ENCODE measurements at places on chromosomes 4 and X.
A peak's percentile ranks its signal among the peaks of the same experiment; 100 is the strongest.

DNA sequence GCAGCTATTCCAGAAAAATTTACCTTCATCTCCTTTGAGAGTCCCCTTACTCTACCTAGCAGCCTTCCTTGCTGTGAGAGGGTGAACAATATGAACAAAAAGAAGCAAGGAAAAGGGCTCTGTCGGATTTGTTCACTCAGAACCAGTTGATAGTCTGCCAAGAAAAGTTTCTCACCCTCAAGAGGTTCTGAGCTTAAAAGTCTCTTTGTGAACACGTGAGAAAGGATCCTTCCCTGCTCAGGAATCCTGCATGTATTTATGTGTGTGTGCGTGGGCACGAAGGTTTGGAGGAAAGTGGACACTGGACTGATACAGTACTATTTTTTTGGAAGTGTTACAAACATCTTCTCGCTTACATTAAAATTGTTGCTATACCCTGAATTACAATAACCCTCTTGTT lies 178.6 kb upstream of the JADE1 start:
- no peak for DNase-seq

DNA sequence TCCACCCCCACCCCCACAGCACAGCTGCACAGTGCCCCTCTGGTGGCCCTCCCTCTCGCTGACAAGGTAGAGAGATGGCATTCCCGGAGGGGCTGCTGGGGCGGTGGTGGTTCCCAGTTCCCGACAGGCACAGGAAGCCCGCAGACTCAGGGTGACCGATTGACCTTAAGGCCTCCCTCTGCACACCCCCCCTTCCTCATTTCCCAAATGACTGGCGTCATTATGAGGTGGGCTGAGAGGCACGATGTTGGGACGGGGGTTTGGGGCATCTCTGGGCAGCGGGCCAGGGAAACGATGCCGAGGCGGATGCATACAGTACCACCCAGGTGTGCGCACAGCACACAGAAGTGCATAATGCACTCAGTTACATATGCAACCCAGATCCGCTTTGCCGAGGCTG lies 3.5 kb upstream of the TIMP1 start:
- DNase-seq, result no peak

DNA sequence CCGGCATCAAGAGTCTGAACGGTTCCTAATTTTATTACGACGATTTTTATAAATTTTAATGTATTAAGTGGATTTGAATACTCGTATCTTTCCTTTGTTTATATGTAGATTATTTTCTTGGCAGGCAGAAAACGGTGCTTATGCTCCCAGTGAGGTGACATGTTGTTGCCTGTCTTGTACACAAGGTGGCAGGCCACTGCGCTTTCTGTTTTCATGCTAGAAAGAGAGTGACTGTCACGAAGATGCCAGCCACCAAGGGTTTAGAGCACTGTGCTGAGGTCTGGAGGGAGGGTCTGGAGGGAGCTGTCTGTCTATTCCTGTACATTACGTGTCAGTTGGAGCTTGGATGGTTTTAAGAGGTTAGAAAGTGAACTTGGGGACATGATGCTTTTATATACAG lies 87.7 kb downstream of the SHROOM2 start:
- no peak for DNase-seq

- no peak for DNase-seq
Observed at GRCh38 chr4:124931050-124931449, 218.5 kb upstream of the ANKRD50 start.

DNA sequence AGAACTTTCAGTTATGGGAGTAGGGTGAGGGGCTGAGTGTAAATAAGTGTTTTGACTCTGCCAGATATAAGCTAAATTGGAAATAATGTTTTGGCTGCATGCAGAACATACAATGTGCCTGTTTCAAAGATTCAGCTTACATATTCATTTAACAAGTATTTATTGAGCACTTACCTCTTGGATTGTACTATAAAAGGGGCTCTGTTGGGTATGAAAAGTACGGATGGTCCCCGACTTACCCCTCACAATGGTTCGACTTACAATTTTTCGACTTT lies 799 bp upstream of the AIFM1 start:
- DNase-seq, result no peak

DNA sequence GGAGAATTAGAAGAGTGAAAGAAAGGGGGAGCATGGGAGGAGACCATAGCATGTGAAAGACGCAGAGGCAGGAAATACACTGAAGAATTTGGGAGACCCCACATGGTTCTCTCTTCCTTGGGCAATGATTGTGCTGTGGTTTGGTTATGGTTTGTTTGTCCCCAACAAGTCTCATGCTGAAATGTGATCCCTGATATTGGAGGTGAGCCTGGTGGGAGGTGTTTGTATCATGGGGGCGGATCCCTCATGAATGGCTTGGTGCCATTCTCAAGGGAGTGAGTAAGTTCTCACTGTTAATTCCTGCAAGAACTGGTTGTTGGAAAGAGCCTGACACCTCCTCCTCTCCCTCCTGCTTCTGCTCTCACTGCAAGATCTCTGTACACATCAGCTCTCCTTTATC lies 78.6 kb upstream of the RAI2 start:
- DNase-seq, result no peak

GRCh38 chrX:41449615-41450014 lies 2.5 kb downstream of the NYX start:
- DNase-seq, result no peak

DNA sequence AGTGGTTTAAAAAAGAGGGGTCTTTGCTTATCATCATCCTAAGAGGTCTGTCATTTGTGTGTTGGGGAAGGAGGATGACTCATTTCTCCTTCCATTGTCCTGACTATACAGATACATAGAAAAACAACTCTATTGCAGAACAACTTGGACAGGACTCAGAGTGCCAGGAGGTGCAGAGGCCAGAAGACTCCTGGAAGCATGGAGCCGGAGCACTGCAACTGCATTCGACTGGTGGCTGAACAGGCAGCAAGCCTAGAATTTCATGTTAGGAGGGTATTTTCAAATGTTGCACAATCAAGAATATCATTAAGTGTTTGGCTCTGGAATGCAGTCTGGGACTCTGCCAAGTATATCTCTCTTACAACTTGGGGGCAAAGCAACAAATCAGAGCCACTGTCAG lies 35.0 kb upstream of the MAML3 start:
- no peak for DNase-seq

- DNase-seq, result no peak
Observed at GRCh38 chr4:95214408-95214807, 334.4 kb downstream of the UNC5C start.

DNA sequence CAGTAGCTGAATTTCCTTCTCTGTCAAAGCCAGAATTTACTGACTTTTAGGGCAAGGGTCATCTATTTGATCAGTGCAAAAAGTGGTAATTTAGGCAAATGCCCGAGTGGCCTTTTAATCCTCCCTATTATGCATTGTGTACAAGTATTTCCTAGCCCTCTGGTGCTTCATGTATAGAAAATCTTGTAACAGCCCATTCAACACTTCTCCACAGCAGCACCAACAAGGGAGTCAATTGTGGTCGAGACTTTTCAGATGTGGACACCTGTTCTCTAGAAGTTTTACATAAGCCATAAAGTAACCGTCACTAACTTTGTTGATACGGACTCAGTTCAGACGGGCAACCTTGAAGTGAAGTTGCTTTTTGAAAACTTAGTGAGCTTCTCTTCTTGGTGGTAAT lies 50.9 kb upstream of the FHDC1 start:
- DNase-seq, result no peak

- DNase-seq, result no peak
Observed at GRCh38 chrX:45070116-45071007, 130.3 kb downstream of the DIPK2B start.

GRCh38 chr4:7050481-7051143 lies 7.4 kb downstream of the TADA2B start:
- no peak for DNase-seq

- DNase-seq, result no peak
Observed at GRCh38 chr4:42151568-42152506, 618 bp downstream of the BEND4 start.

DNA sequence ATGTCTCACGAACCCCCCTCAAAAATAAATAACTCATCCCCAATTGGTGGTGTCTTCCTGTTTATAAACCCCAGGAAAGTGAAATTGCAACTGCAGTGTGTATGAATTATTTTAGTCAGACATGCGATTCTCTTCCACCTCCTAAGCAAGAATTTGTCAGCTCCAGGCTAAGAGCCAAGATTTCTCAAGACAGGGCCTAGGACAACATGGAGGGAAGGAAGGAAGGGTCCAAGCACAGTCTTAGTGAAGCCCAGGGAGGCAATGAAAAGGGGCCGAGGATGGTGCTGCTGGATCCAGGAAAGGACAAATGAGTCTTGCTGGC lies 20.0 kb downstream of the SH3KBP1 start:
- no peak for DNase-seq

DNA sequence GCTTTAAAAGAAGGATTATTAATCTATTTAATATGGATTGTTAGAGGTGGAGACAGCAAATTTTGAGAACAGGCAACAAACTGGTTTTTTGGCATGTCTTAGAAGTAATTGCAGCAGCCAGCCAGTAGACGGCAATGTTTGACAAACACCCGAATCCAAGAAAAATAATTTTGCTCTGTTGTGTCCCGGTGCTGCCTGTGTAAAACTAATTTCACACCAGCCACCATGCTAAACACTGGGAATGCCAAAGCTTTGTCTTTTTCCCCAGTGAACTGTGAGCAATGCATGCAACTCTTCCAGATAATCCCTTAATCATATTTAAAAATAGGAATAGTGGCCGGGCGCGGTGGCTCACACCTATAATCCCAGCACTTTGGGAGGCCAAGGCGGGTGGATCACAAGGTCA lies 25.9 kb downstream of the SMIM31 start:
- no peak for DNase-seq

- DNase-seq, result no peak
Observed at GRCh38 chr4:177444911-177445736, 2.9 kb upstream of the AGA start.

DNA sequence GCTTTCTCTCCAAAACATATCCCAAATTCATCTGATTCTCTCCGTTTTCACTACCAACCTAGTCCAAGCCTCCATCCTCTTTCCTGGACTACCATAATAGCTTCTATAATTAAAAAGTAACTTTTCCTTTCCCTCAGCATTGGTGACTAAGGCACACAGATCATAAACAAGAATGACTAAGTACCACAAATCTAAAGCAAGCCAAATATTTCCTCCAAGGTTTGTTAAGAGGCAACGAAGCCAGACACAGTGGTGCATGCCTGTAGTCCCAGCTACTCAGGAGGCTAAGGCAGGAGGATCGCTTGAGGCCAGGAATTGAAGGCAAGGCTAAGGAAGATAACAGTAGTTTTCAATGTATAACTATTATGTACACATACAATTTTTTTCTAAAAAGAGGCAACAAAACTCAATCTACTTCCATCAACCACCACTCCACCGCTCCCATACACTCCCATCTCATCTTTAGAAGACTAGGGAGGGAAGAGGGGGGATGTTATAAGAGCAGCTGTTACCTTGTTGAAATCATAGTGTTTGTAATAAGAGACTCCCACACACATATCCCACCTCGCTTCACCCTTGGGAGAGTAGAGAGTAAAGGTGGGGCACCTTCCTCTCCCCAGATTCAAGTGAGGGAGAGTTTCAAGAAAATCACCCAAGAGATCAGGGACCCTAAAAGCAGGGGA lies 4.2 kb upstream of the JCHAIN start:
- DNase-seq, result no peak

DNA sequence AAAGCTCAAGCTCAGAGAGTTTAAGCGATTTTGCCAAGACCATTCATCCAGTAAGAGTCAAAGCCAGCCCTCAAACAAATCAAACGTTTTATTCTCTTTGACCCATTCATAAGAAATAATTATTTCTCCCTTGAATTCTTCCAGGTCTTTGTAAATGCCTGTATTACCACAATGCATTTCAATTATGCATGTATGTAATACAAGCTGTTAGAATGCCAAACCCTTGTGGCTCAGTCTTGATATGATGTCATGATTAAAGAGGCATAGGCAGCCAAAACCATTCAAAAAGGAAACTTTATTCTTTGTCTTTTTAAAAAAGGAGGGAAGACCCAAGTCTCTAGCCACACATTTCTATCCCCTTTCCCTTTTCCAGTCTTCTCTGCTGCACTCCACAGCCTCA lies 56.5 kb upstream of the PGM2 start:
- no peak for DNase-seq

DNA sequence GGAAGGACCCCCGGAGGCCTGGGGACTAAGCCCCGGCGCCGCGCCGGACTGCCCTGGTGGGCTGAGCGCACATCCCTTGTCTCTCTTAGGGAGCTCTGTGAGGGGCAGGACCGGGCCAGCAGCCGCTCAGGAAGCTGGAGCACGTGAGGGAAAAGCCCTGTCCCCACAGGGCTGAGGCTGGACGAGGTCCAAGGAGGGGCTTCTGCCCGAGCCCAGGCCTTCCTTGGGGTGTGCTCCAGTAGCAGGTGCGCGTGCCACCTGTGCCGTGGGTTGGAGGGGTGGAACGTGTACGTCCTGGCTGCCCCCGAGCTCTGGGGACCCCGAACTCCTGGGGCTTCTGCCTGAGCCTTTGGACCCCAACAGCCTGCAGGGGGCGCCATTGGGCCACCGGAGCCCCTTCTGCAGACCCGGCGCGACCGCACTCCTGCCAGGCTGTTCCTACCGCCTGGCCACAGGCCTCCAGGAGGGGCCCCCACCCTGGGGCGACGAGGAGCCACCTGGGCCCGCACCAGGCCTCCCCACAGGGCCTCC lies 27.2 kb downstream of the TACC3 start:
- DNase-seq, result peak; percentile 70

DNA sequence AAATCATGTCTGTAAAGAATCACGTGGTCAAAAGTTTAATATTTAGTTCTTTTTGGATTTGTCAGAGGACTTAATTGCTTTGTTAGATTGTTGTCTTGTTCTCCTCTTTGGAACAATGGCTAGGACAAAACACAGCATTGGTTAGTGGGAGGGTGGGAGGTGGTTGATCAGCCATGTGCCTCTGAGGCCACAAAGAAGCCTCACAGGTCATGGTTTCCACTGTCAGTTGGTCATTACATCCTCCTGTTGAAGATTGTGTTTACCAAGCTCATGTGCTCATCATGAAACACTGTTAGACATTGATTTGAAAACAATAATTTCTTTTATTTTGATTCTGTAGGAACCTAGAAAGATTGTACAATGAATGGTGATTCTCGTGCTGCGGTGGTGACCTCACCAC lies 31.9 kb downstream of the ADD1 start:
- no peak for DNase-seq

DNA sequence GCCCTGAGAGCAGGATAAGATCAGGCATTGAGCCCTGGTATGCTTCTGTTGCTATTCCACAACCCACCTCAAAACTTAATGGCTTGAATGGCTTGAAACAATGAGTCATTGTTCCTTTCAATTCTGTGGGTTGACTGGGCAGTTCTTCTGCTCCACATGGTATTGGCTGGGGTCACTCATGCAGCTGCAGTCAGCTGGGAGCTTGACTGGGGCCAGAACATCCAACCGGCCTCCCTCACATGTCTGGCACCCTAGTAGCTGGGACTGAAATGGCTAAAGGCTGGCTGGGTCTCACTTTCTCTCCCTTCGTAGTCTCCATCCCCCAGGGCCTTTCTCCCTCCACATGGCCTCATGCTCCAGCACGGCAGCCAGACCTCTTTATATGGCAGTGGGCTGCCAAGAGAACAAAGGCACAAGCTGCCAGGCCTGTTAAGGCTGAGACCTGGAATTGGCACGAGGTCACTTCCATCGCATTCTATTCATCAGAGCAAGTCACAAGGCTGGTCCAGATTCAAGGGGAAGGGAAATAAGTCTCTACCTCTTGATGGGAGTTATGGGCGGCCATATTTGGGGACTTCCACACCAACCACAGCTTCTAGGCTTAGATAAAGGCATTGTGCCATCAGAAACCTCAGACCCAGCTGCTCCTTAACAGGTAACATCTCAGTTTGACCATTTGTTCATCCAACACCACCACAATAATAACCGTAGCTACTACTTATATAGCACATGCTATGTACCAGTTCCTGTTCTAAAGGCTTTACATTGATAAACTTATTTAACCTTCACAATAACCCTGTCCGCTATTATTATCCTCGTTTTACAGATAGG lies 159.7 kb upstream of the ATP6AP2 start:
- peak; percentile 10 for DNase-seq

- no peak for DNase-seq
Observed at GRCh38 chr4:47752214-47752613, 85.7 kb downstream of the CORIN start.
